CD4-positive, alpha-beta T cell treated with Interleukin-15 for 4 hours (primary cell): ENCODE measurements at places on chromosomes 5 and 9.

GRCh38 chr5:68027519-68027918 lies 188.0 kb upstream of the PIK3R1 start:
- no peak for DNase-seq

- DNase-seq: no peak
Measured at GRCh38 chr5:43643327-43643726, 40.3 kb downstream of the NNT start.

GRCh38 chr5:51391175-51391574 lies 7.9 kb downstream of the ISL1 start:
- DNase-seq: no peak

DNA sequence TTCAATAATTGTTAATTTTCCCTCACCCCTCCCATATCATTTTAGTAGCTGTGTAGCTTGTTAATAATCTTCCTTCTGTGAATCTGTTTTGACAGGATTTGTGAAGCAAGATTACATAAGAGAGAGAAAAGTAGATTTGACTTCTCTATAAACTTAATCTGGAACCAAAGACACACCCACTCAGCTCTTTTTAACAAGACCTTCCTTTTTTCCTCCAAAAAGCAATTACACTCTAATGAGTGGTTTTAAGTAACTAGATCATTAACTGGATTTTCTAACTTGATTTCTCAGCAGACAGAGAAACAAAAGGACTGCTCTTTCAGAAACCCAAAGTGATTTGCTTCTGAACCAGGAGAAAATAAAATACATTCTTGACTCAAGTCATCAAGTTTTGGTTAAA lies 21.9 kb downstream of the RFK start:
- no peak for DNase-seq

DNA sequence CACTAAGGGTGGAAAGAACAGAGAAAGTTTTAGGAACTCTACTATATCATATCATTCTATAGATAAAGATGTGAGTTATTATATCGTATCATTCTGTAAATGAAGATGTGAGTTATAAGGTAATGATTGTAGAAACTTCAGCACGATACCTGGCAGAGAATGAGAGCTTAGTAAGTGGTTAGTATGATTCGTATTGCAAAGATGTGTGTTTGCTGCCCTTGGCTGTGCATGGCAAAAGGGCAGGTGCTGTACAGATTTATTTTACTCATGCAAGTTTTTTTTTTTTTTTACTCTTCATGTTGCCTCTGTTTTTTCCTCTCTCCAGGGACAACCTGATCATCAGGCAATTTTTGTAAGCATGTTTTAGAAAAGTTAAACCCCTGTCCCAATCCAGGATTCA lies 83.3 kb downstream of the EGFLAM start:
- no peak for DNase-seq

GRCh38 chr5:171783051-171783450 lies 2.6 kb upstream of the SMIM23 start:
- no peak for DNase-seq

GRCh38 chr9:89956907-89957306 lies 352.1 kb downstream of the GADD45G start:
- no peak for DNase-seq

DNA sequence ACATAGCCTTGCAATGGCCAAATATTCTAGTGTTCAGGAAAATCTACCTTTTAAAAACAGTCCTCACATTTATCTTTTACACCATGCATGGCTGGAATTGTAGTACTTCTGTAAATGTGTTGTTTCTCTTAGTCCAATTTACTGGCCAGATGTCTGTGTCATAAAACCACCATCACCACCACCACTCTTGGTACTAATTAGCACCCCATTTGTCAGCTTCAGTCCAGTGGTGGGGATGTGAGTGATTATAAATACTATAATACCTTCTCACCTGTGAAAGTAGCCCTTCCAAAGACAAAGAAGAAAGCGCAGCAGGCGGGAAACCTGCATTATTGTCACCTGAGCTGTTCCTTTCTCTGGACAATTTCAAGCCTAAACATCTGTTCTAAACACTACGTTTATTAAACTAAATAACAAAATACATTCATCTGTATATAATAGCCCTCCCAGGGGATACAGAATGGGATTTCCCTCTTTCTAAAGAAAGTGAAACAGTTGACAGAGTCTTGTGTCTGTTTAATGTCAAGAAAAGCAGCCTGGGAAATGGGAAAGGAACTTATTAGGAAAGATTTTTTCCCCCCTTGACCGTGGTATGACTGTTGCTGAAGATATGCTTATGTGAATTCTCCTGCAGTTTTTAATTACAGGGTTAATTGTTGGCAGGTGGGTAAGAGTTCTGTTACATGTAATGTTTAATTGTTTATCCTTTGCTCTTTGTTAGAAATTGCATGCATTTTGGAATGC lies 144.5 kb upstream of the NUDT12 start:
- no peak for DNase-seq

DNA sequence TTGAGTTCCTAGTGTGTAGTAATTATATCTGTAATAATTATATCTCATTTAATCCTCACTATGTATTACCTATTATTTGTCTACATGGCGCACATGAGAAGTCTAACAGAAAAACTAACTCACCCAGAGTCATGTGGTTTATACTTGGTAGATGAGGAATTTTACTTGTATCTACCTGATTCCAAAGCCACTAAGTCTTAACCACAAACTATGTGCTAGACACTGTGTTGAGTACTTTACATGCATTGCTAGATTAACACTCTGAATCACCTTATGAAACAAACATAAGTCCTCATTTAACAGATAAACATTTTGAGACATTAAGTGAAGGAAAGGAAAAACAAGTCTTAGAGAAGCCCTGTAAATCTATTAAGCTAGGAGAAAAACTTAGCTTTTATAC lies 404.8 kb downstream of the TLR4 start:
- DNase-seq: no peak

DNA sequence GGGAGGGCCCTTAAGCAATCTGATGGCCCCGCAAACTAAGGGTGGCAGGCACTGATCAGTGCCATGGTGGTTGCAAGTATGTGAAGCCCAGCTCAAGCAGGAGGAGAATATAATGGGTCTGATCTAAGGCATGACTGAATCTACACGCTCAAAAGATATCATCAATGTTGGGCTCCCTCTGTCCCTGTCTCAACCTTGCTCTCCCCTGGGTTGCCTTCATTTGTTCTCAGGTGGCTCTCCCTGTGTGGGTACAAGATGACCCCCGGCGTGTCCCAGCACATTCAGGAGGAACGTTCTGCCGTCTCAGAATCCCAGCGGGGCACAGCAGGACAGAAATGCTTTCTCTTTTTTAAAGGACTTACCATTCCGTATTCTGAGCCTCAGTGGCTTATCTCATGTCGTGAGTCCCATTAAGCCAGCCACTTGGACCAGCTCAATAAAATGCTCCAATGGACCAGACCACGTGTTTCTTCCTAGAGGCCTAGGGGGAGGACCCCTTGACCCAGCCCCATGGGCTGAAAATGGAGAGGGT lies 12.0 kb upstream of the RNF130 start:
- DNase-seq: no peak

DNA sequence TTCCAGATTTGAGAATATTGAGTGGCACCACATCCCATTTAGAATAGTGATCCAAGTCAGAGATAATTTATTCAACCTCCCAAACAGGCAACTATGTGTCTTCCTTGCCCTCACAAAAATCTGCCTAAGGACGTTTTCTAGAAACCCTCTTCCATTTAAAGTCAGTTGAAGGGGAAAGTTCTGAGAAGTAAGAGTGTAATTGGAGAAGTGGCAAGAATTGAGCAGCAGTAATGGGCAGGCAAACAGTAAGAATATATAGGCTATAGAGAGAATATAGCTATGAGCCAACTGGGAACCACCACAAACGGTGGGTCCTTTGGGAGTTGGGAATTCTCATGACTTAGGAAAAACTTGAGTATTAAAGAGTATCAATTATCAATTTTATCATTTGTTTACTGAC lies 31.1 kb upstream of the CETN3 start:
- no peak for DNase-seq

GRCh38 chr9:107394264-107394663 lies 95.3 kb downstream of the KLF4 start:
- DNase-seq: no peak

GRCh38 chr5:95937607-95938152 lies 24.0 kb downstream of the ELL2 start:
- DNase-seq: no peak

- no peak for DNase-seq
Measured at GRCh38 chr5:180027459-180028089, 44.0 kb downstream of the RNF130 start.

DNA sequence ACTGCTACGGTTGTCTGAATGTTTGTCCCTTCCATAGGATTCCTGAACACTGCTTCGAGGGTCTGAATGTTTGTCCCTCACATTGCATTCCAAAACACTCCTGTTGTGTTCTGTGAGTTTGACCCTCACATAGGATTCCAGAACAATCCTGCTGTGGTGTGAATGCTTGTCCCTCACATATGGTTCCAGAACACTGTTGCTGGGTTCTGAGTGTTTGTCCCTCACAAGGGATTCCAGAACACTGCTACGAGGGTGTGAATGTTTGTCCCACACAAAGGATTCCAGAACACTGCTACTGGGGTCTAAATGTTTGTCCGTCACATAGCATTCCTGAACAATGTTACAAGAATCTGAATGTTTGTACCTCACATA lies 201.2 kb downstream of the FOXD4L6 start:
- no peak for DNase-seq

- DNase-seq: no peak
Measured at GRCh38 chr5:177350776-177351391, 584 bp downstream of the LMAN2 start.

GRCh38 chr5:14572385-14572784 lies 9.2 kb upstream of the OTULINL start:
- no peak for DNase-seq
